ENCODE measurements at places on chromosomes 5 and 9.

GRCh38 chr9:135209136-135209535 lies 121.7 kb downstream of the OLFM1 start:
- DNase-seq = no peak

DNA sequence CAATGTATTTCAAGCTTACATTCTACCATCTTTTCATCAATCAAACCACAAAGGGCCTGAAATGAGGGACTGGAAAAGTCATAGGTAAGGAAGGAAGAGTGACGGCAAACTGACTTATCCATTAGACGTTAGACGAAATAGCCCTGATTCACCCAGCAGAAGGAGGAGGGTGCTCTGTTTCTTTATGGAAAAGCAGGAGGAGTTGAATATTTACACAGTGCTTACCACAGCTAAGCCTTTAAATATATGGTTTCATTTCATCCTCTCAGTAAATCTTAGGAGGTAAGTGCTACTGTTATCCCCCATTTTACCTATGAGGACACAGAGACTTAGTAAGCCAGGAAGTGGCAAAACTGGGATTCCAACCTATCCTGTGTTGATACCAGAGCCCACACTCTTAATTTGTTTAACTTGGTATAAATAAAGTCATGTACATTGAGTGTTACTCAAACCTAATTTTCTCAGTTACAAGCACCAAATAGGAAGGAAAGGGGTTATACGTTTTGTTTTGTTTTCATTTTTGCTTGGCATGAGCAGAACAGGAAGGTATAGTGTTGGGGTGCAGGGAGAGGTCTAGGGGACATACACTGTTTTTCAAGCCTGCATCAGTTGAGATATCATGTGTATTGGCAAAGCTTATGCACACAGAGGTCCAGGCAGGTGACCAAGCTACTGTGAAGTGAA lies 98.1 kb upstream of the IFNK start:
- DNase-seq = no peak

DNA sequence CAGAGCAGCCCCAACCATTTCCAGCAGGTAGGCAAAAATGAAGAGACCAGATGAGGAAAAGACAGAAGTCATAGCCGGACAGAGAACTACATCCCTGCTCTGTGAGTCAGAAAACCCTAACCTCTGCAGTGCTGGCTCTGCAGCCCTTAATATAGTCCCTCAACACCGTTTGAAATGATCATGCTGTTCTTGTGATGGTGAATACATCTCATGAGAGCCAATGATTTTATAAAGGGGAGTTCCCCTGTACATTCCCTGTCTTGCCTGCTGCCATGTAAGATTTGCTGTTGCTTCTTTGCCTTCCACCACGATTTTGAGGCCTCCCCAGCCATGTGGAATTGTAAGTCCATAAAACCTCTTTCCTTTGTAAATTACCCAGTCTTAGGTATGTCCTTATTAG lies 216.8 kb upstream of the RFX3 start:
- no peak for DNase-seq

- no peak for DNase-seq
Observed at GRCh38 chr9:36820392-36820861, 213.6 kb downstream of the PAX5 start.

DNA sequence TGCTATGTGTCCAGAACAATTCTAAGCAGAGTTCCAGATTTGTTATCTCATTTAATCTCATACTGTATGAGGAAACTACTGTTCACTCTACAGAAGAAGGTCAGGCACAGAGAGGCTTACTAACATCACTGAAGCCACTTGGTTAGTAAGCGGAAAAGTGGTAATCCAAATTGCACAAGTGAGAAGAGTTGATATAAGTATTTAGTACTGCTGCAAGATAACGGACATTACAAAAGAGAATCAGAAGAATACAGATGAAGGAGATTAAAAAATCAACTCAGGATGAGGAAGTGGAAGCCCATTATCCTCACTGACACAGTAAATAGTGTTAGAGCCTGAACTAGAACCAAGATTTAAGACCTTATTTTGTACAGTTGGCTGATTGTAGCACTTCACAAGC lies 22.3 kb upstream of the TLR4 start:
- no peak for DNase-seq

DNA sequence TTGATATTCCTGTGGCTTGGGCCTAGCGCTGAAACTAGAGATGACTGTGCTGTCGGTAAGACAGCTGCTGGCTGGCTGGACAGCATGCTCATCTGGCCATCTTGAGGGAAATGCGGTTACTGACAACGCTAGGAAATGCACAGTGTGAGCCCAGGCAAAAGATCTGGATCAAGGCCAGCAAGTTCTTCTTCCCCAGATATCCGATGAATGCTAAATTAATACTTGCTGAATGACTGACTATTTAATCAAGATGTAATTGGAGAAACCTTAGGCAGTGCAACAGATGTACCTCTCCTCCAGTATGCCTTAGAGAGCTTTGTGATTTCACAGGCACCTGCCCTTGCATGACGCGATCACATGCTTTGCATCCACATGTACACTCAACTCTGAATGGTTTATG lies 659.1 kb downstream of the EFNA5 start:
- DNase-seq = peak; percentile 71

DNA sequence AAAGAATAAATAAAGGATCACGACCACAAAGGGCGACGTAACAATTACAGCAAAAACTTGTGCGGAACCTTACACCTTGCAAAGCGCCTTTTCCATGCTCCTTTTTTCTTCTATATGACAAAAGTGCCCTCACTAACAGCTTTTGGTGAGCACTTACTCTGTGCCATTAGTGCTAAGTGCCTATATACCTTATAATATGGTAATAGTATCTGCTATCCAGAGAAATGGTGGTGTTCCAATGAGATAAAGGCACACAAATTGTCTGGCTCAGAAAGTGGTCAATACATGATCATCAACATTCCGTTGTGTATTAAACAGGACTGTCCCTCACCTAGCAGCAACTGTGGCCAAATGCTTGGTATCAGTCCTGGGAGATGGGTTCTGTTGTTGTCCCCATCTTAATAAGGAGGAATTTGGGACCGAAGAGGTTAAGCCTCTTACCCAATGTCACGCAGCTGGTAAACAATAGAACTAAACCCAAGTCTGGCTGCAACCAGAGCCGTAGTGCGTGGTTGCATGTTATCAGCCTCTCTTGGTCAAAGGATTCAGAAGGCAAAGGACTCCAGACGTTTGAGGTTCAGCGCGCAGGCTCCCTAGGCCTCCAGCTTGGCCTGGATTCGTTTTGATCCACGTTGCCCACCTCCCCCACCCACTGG lies 564 bp upstream of the TOR2A start:
- DNase-seq = no peak

GRCh38 chr9:7405924-7406604 lies 393.5 kb downstream of the DMAC1 start:
- no peak for DNase-seq

DNA sequence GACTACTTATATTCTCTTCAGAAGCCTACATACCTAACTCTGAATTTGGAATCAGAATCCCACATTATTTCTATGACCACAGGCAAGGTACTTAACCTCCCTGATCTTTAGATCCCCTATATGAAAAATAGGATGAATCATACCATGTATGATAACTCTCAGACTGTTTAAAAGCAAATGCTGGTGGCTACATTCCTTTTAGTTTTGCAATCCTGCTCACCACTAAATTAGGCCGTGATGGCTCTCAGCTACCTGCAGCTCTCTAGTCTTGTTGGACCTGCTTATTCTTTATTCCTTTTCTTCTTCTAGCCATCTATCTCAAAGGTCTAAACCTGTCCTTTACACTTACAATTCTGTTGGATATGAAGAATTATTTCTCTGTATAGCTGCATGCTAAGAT lies 303.4 kb upstream of the ATP10B start:
- DNase-seq = no peak

- DNase-seq = peak; percentile 10
Observed at GRCh38 chr9:6667633-6668280, 22.2 kb upstream of the GLDC start.

- no peak for DNase-seq
Observed at GRCh38 chr5:148615644-148616275, 38.6 kb downstream of the HTR4 start.

DNA sequence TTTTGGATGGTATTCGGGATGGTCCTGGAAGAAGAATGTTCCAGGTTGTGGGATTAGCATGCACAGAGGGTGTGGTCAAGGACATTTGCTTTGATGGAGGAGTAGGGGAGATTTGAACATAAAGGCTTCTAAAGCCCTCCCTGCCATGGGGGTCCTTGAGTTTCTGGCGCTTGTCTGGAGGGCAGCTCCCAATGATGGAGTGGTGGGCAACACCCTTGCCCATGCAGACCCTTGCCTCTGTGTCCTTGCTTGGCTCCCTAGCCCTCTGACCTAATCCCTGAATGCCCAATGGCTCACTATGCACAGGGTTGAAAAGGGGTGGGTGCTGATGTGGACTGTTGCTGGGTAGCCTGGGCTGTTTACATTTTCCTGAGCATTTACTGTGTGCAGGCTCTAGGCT lies 66.6 kb downstream of the RALGPS1 start:
- DNase-seq = no peak

GRCh38 chr5:6436715-6437331 lies 11.8 kb upstream of the UBE2QL1 start:
- no peak for DNase-seq

- DNase-seq = no peak
Observed at GRCh38 chr5:39774605-39775004, 349.8 kb upstream of the DAB2 start.

GRCh38 chr5:132629230-132629944 lies 28.6 kb upstream of the IL13 start:
- DNase-seq = no peak

DNA sequence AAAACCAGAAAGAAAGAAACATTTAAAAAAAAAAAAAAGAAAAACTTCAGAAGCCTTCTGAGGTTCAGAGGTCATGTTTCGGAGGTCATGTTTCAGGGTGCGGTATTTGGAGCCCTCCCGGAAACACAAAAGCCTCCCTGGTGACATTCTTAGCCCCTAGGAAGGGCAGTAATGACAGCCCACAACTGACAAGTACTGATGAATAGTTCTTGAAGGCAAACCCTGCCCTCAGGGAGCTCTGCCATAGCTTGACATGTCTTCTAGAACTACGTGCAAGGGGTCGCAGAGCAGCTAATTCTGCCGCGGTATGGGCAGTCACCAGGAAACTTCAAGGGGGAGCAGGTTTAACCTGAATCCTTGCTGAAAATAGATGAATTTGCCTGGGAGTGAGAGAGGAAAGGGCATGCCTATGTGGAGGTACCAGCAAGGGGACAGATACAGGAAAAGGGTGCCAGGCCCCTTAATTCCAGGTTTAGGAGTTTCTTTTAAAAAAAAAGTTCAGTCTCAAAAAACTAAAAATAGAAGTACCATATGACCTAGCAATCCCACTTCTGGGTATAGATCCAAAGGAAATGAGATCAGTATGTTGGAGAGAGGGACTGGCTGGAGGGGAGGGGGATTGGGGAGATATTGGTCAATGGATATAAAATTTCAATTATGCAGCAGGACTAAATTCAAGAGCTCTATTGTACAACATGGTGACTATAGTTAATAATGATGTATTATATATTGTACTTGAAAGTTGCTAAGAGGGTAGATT lies 98.4 kb downstream of the C9orf152 start:
- DNase-seq = no peak

GRCh38 chr5:177402271-177403043 lies 2.0 kb upstream of the PFN3 start:
- DNase-seq = peak; percentile 91

- no peak for DNase-seq
Observed at GRCh38 chr9:96136992-96137670, 164.8 kb downstream of the HSD17B3 start.

DNA sequence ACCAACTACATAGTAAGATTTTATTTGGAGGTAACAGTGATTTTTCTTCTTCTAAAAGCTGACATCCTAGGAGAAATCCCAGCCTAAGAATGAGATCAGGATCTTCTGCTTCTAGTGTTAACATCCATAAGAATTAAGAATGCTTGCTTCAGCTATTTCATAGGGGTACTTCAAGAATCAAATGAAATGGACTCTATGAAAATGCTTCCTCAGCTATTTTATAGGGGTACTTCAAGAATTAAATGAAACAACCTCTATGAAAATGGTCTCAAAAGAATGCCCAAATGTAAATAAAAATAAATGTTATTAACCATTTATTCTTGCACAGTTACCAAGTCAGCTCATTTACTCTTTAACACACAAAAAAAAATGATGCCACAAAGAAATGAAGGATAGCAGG lies 31.5 kb downstream of the ZNF608 start:
- DNase-seq = no peak

GRCh38 chr5:66378407-66378806 lies 217.8 kb upstream of the MAST4 start:
- no peak for DNase-seq

DNA sequence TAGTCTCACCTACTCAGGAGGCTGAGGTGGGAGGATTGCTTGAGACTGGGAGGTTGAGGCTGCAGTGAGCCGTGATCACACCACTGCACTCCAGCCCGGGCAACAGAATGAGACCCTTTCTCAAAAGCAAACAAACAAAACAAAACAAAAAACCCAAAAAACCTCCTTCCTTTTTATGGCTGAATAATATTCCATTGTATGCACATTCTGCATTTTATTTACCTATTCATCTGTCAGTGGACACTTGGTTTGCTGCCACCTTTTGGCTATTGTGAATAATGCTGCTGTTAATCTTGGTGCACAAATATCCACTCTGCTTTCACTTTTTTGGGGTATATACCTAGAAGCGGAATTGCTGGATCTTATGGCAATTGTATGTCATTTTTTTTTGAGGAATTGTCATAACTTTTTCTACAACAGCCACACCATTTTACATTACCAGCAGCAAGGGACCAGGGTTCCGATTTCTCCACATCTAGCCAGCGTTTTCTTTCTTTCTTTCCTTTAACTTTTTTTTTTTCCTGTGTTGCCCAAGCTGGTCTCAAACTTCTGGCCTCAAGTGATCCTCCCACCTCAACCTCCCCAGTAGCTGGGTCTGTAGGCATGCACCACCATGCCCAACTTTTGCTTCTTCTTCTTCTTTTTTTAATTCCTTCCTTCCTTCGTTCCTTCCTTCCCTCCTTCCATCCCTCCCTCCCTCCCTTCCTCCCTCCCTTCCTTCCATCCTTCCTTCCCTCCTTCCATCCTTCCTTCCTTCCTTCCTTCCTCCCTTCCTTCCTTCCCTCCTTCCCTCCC lies 30.6 kb downstream of the NKX2-5 start:
- no peak for DNase-seq

- DNase-seq = no peak
Observed at GRCh38 chr5:76469656-76470290, 66.7 kb downstream of the IQGAP2 start.

- DNase-seq = no peak
Observed at GRCh38 chr9:109934136-109934856, 154.3 kb downstream of the PALM2AKAP2 start.

- no peak for DNase-seq
Observed at GRCh38 chr5:172418862-172419814, 35.2 kb downstream of the SH3PXD2B start.

DNA sequence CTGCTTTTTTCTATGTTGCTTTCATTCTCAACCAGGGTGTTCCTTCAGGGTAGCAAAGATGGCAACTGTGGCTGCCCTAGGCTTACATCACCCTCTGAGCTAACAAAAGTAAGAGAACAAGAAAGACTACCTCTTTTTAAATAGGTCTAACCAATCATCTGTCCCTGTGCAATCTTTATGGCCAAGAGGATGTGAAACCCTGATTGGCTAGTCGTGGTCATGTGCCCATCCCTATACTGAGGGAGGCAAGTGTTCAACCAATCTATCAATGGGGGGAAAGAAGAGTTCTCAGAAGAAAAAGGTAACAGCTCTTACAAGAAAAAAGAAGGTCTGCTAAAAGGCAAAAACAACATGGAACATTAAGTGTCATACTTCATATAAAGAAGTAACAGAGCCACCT lies 11.7 kb upstream of the SNCAIP start:
- DNase-seq = no peak
